GM18507 (cell line): ENCODE measurements at places on chromosomes 13 and 19.

- peak; percentile 77 for DNase-seq
Observed at GRCh38 chr19:16076154-16076957, at the start of gene TPM4. TSS of gene TPM4 (plus strand) at chr19:16076495. CDS start at chr19:16076566, 71 bp downstream.

DNA sequence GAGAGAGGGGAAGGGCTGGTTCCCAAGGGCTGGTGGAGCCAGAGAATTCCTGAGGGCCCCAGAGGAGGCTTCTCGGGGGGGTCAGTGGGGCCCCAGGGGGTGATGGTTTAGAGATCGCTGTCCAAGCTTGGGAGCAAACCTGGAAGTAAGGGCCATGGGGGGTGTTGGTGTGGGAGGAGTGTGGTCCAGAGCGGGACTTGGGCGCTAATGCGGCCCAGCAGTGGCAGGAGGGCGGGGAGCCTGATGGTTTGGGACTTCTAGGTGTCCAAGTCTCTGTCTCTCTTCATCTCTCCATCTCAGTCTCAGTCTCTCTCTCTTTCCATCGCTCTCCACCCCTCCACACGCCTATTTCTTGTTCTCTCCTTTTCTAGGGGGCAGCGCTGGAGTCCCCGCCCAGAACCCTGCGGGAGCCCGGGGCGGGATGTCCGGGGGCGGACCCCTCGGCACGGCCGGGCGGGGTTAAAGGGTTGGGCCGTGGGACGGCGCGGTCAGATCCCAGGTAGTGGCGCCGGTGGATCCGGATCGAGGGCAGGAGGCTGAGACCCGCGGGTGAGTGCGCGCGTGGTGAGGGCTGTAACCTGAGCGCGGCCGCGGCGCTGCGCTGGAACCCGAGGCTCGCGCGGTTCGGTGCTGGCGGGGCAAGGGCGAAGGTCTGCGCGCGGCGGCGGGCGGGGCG is at the start of gene CYP4F22:
Gene CYP4F22 (plus strand): TSS at position 491 of the 676 bp plus-strand sequence. CDS start 16,812 bp downstream, outside the sequence.
- no peak for DNase-seq

DNA sequence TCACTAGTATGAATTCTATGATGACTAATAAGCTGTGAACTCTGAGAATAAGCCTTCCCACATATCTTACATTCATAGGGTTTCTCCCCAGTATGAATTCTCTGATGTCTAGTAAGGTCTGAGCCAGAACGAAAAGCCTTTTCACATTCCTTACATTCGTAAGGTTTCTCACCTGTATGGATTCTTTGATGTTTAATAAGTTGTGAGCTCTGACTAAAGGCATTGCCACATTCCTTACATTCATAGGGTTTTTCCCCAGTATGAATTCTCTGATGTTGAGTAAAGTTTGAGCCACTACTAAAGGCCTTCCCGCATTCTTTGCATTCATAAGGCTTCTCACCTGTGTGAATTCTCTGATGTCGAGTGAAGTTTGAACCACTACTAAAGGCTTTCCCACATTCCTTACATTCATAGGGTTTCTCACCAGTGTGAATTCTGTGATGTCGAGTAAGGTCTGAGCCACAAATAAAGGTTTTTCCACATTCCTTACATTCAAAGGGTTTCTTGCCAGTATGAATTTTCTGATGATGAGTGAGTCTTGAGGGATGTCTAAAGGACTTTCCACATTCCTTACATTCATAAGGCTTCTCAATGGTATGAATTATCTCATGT is 30.7 kb upstream of the ZFP82 start:
- no peak for DNase-seq

GRCh38 chr19:37467608-37468090 is 405 bp upstream of the ZNF569 start:
- no peak for DNase-seq

DNA sequence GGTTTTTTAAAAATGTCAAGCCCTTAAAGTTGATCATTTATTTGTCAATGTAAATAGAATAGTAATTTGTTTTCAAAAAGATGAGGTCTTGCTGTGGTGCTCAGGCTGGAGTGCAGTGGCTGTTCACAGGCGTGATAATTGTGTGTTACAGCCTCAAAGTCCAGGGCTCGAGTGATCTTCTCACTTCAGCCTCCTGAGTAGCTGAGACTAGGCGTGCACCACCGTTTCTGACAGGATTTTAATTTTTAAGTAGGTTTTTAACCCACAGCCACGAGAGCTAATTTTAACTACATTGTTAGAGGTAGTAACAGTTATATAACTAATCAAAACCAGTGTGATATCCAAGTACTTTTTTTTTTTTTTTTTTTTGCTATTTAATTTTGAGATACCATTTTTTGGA is 43.1 kb downstream of the CNMD start:
- DNase-seq, result no peak

GRCh38 chr13:29454931-29455481 is 140.5 kb downstream of the SLC7A1 start:
- DNase-seq, result no peak

DNA sequence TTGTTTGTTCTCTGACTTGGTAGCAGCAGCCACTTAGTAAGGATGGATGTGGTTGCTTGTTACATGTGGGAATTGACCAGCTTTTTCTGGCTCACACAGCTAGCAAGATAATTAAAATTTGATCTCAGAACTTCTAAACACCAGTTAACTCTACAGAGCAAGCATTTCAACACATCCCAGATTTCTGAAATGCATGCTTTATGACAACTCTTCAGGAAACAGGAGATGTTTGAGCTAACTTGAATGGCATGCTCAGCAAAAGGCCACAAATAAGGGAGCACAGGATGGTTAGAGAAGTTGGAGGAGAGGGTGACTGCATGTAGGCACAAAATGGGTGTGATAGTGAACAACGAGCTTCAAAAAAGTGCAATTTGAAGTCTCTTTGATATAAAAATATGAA is 167.1 kb upstream of the SPRY2 start:
- no peak for DNase-seq

- no peak for DNase-seq
Observed at GRCh38 chr19:33300009-33300893, 2.1 kb downstream of the CEBPA start.

GRCh38 chr13:112966776-112967175 is 2.2 kb upstream of the MCF2L start:
- DNase-seq, result no peak

DNA sequence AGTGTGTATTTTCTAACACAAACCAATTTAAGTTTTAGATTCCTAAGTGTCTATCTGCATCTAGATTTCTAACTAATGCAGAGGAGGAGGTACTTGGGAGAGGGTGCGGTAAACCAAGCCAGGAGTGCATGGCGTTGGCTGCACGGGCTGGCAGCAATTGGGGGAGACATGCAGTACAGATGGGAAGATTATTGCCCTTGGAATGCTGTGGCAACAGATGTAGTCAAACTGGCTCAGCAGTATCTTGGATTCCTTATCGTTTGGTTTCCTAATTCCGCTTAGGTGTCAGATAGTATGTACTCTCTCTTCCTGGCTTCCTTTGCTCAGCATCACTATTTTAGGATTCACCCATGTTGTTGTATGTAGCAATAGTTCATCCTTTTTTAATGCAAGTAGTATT is 29.4 kb upstream of the STK24 start:
- DNase-seq, result no peak

GRCh38 chr13:29509999-29510589 is 85.4 kb downstream of the SLC7A1 start:
- no peak for DNase-seq

DNA sequence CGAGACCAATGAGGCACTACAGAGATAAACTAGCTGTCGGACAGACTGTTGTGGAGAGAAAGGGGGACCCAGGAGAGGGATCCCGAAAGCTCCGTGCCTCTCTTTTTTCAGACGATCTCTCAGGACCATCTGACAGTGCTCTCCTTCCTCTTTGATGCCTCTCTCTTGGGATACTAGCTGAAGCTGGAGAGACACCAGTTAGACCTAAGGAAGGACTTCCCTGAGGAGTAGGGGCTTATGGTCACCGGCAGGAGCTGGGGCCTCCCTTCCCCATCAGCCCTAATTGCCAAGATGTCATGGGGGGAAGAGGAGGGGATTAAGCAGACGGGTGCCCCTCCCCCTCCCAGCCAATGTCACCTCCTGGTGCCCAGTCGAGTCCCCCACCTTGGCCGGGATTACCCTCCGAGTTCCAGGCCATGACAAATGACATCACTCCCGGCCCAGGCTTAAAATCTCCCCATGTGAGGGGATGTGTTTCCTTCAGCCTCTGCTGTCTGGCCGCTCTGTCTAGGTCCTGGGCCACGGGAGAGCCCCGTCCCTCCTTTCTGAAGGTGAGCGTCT is at the start of gene CRX:
Gene CRX (plus strand): TSS at position 478 of the 561 bp plus-strand sequence. CDS start 12,507 bp downstream, outside the sequence.
- no peak for DNase-seq

GRCh38 chr13:113202912-113203311 is 5.6 kb downstream of the PCID2 start:
- no peak for DNase-seq

DNA sequence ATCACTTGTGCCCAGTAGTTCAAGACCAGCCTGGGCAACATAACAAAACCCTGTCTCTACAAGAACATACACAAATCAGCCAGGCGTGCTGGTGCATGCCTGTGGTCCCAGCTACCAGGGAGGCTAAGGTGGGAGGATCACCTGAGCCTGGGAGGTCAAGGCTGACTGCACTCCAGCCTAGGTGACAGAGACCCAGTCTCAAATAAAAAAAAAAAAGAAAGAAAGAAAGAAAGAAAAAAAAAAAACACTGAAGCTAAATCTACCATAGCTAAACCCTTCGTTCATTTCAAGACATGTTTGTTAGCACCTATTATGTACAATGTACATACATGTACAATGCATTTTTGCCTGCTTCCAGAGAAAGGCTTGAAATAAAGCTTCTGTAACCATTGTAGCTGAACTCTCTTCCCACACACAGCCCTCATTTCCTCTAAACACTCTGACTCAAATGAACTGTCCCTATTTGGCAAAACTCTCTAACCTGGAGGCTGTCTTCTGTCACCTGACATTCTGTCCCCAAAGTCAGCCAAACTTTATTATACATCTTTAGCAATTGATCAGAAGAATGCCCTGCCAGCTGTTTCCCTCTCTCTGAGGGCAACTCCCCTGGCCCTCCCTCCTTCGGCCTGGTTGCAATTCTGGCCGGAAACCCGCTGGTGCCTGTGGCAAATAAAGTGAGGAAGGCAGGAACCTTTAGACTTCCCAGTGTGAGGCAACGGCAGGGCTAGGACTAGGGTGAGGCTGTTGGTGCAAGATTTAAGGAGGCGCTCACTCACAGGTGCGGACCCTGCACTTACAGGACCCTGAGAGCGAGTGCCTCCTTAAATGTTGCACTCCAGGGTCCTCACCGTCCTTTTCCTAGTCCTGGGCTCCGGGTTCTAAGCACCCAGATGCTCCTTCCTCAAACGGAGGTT is 1.8 kb downstream of the ETHE1 start:
- DNase-seq, result no peak
